ENCODE measurements at places on chromosomes 16 and 17. TPM values are rescaled to one million over a fixed set of nuclear protein-coding genes. Genes with fewer than 3 reads are reported as not detected.

DNA sequence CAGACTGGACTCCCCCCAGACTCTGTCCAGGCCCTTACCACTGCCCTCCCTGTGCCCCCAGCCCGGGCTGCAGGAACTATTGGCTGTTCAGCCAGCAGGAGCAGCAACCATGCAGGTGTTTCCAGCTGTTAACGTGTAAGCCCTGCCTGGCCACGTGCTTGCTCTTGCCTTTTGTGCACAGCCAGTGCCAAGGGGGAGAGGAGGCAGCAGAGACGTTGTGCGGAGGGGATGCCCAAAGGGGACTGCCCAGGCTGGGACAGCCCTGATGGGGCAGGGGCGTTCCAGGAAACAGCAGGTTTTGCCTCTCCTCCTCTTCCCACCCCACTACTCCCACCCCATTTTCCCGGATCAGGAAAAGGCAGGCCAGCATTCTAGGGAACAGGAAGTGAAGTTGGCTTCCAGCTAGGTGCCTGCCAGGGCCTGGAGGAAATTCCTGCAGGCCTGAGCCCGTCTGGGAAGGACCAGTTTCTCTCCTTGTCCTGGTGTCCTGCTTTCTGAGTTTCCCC, 16.7 kb upstream of the LASP1NB start:
- H3K27ac ChIP-seq: no peak overlapping the region
- H3K4me3 ChIP-seq: no peak overlapping the region
- peaks cover 7% of the 10 kb centered on the region for H3K4me1 ChIP-seq
- no peaks in the 10 kb centered on the region for H3K27me3 ChIP-seq
- no peak for DNase-seq
- peaks cover 18% of the 10 kb centered on the region for H3K36me3 ChIP-seq

- H3K36me3 ChIP-seq: no peaks in the 10 kb centered on the region
- H3K4me3 ChIP-seq: no peak overlapping the region
- no peaks in the 10 kb centered on the region for H3K27me3 ChIP-seq
- no peak for DNase-seq
- H3K4me1 ChIP-seq: no peaks in the 10 kb centered on the region
Observed at GRCh38 chr16:20084624-20085226, 11.0 kb upstream of the GPR139 start.

GRCh38 chr17:52383493-52384100, 225.1 kb upstream of the CA10 start:
- H3K27ac ChIP-seq: no peak overlapping the region
- no peaks in the 10 kb centered on the region for H3K4me1 ChIP-seq
- peak; percentile 13 for DNase-seq
- H3K36me3 ChIP-seq: no peaks in the 10 kb centered on the region

The TXNDC17 gene
- 69.0 TPM for total RNA-seq

GRCh38 chr16:12021578-12022253, 45.2 kb downstream of the SNX29 start:
- no peaks in the 10 kb centered on the region for H3K36me3 ChIP-seq
- DNase-seq: no peak
- no peaks in the 10 kb centered on the region for H3K27me3 ChIP-seq

DNA sequence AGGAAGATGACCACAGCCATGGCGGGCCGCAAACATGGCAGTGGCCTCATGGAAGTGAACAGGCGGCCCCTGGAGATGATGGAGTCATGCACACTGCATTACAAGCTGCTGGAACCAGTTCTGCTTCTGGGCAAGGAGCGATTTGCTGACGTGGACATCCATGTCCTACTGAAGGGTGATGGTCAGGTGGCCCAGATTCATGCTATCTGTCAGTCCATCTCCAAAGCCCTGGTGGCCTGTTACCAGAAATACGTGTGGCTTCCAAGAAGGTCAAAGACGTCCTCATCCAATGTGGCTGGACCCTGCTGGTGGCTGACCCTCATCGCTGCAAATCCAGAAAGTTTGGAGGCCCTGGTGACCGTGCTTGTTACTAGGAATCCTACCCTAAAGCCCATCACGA, 13.4 kb upstream of the WSB1 start:
- H3K27ac ChIP-seq: no peak overlapping the region
- H3K4me3 ChIP-seq: no peak overlapping the region
- no peaks in the 10 kb centered on the region for H3K36me3 ChIP-seq
- no peak for DNase-seq

The CCL17 gene
- total RNA-seq: 0.40 TPM
